ENCODE measurements at places on chromosomes 11 and 22. TPM values are rescaled to one million over a fixed set of nuclear protein-coding genes. Genes with fewer than 3 reads are reported as not detected.
A peak's percentile ranks its signal among the peaks of the same experiment; 100 is the strongest.

SMIM38 gene
- total RNA-seq = 0.36 TPM

SCGB1C1 gene
- not detected for total RNA-seq

DNA sequence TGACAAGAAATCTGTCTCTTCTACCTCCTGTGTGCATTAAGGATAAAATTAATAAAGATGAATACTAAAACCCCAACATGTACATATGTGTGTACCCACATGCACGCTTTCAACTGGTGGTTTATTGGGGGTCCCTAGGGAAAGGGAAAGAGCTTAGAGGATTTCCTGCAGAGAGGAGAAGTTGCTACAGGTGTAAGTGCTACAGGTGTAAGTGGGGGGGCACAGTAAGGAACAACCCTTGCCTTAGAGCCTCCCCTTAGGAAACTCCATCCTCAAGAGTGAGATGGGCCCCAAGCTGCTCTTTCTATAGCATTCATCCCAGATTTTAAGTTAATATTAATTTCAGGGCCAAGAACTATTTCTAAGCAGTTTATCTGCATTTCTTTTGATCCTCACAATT, 11.9 kb upstream of the ABCC8 start:
- H3K27ac ChIP-seq = no peak overlapping the region
- no peak overlapping the region for H3K4me3 ChIP-seq
- no peak for DNase-seq

PGM2L1 gene
- total RNA-seq = 11.5 TPM

DNA sequence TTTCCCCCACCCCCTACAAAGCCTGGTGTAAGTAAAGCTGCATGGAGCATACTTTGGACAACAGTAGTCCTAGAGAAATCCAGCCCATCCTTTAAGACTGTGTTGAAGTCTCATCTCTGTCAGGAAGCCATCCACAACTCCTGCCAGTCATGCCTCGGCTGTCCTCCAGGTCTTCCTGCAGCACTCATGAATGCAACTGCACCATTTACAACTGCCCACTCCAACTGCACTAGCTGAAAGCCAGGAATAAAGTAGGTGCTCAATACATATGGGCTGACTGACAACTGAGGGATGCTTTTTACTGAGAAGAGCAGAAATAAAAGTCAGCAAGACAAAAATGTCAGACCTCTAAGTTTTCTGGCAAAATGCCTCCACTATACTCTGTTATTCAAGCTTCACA, 27.4 kb downstream of the IL18BP start:
- H3K36me3 ChIP-seq = peaks cover 12% of the 10 kb centered on the region
- no peaks in the 10 kb centered on the region for H3K27me3 ChIP-seq
- no peak overlapping the region for H3K4me3 ChIP-seq
- no peak for DNase-seq
- peaks cover 51% of the 10 kb centered on the region for H3K4me1 ChIP-seq

- no peaks in the 10 kb centered on the region for H3K36me3 ChIP-seq
- H3K4me3 ChIP-seq = no peak overlapping the region
- peaks cover 14% of the 10 kb centered on the region for H3K27me3 ChIP-seq
- DNase-seq = no peak
- H3K27ac ChIP-seq = no peak overlapping the region
- H3K4me1 ChIP-seq = peaks cover 11% of the 10 kb centered on the region
These were observed 1495.7 kb downstream of the TBC1D22A start for GRCh38 chr22:48258064-48258701.

DNA sequence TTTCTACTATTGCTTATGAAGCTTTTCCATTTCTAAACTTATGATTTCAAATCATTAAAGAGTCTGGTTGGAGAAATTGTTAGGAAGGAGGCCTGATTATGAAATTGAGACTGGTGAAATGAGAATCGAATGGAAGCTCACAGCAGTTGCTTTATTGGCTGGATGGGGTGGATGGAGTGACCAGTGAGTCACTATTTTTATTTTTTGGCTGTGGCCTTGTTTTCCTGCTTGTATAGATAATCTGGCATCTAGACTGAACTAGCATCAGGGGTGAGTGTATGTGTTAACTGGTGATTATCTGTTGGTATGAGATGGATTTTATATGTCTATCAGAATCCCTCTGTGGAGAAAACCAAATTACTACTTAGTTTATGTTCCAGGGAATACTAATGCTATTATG, 36.2 kb downstream of the UVRAG start:
- H3K4me1 ChIP-seq = peaks cover 26% of the 10 kb centered on the region
- no peak for DNase-seq
- no peak overlapping the region for H3K4me3 ChIP-seq
- peak overlapping the region; percentile 0 for H3K27ac ChIP-seq
- H3K36me3 ChIP-seq = no peaks in the 10 kb centered on the region

- H3K27ac ChIP-seq = peak overlapping the region; percentile 41
- H3K27me3 ChIP-seq = no peaks in the 10 kb centered on the region
- DNase-seq = no peak
These were observed 80.5 kb downstream of the KCNQ1 start for GRCh38 chr11:2525166-2525861.

DNA sequence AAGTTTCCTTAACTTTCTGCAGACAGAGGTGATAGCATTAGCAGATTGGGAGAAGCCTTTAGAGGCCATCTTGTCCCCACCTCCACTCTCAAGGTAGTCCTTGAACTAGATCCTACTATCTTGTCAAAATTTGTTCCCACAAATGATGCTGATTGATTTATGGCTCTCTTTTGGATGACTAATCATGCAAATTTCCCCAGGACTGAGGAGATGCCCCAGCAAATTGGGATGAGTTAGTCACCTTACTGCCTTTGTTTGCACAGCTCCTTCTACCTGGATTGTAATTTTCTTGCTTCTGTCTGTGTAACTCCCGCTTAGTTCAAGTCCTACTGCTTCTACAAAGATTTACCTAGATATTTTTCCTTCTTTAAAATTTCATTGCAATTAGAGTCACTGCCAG, 391.4 kb upstream of the CADM1 start:
- H3K27me3 ChIP-seq = peaks cover 2% of the 10 kb centered on the region
- DNase-seq = no peak
- H3K4me1 ChIP-seq = no peaks in the 10 kb centered on the region
- no peak overlapping the region for H3K27ac ChIP-seq
- H3K4me3 ChIP-seq = no peak overlapping the region

GRCh38 chr11:105780781-105781525, 171.1 kb downstream of the GRIA4 start:
- H3K27ac ChIP-seq = no peak overlapping the region
- H3K36me3 ChIP-seq = no peaks in the 10 kb centered on the region
- DNase-seq = no peak
- H3K27me3 ChIP-seq = no peaks in the 10 kb centered on the region

- no peak for DNase-seq
- no peak overlapping the region for H3K4me3 ChIP-seq
- peaks cover 7% of the 10 kb centered on the region for H3K4me1 ChIP-seq
- H3K36me3 ChIP-seq = peaks cover 4% of the 10 kb centered on the region
These were observed 12.6 kb downstream of the SOX10 start for GRCh38 chr22:37971475-37972434.

- peaks cover 9% of the 10 kb centered on the region for H3K36me3 ChIP-seq
- peaks cover 11% of the 10 kb centered on the region for H3K4me1 ChIP-seq
- no peaks in the 10 kb centered on the region for H3K27me3 ChIP-seq
- no peak for DNase-seq
These were observed 4.5 kb downstream of the KCNQ1OT1 start for GRCh38 chr11:2694995-2695939.

DNA sequence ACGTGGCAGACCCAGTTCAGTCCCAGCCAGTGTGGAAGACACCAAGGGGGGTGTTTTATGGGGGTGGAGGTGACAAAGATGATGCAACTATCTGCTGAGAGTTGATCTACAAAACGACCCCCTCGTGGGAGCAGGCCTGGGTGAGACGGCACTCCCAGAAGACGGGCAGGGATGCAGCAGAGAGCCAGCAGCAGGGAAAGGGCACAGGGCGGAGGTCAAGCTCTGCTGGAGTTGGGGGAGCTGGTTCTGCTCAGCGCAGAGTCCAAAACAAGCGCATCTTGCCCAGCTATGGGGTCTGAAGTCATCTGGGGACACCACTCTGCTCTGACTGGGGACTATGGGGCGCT, 3.9 kb downstream of the GNB1L start:
- DNase-seq = no peak
- H3K4me3 ChIP-seq = no peak overlapping the region
- H3K36me3 ChIP-seq = peaks cover 3% of the 10 kb centered on the region
- H3K27me3 ChIP-seq = no peaks in the 10 kb centered on the region
- no peak overlapping the region for H3K27ac ChIP-seq
- H3K4me1 ChIP-seq = peaks cover 48% of the 10 kb centered on the region

DNA sequence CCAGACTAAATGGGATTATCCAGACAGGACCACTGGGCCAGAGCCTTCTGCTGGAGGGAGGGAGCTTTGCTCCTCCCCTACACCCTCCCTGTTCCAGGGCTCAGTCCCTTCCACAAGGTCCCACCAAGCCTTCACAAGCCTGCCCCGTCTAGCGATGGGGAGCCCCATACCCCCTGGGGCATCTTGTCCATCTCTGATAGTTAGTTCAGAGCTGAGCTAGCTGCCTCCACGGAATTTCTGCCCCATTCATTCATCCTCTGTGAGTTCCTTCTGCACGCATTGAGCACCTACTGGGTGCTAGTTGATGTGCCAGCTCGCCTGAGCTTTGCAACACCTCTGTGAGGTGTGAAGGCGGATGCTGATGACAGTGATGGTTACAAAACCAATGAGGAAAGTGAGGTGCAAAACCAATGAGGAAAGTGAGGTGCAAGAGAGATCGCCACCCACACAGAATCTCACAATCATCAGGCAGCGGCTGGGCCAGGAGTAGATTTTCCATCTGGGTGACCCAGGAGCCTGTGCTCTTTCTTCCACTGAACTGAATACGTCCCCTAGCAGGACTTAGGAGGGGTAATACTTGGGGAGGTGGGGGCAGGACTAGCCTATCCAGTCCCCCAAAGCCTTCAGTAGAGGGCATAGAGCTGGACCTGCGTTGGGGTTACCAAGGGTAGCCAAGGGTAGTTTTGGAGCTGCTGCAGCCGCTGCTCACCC, 21.5 kb upstream of the CBX7 start:
- H3K4me1 ChIP-seq = peaks cover 35% of the 10 kb centered on the region
- no peaks in the 10 kb centered on the region for H3K36me3 ChIP-seq
- peak overlapping the region; percentile 98 for H3K27ac ChIP-seq

DNA sequence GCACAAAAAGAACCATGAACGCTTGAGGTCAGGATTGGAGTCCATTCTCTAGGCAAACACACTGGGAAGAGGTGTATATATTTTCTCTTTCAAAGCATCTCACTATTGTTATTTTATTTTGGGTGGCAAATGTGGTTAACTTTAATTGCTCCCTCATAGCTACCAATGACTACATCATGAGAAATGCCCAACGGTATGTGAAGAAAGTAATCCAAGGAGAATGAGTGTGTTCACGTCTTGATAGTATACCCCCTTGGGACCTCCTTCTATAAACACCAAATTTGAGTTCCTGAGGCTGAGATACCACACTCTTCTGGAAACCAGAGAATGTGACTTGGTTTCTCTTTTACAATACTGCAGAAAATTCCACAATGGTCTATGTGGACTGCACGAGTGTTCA, 15.8 kb downstream of the OR8D1 start:
- no peaks in the 10 kb centered on the region for H3K36me3 ChIP-seq
- no peak for DNase-seq
- H3K27me3 ChIP-seq = no peaks in the 10 kb centered on the region
- no peak overlapping the region for H3K4me3 ChIP-seq
- H3K27ac ChIP-seq = no peak overlapping the region

DNA sequence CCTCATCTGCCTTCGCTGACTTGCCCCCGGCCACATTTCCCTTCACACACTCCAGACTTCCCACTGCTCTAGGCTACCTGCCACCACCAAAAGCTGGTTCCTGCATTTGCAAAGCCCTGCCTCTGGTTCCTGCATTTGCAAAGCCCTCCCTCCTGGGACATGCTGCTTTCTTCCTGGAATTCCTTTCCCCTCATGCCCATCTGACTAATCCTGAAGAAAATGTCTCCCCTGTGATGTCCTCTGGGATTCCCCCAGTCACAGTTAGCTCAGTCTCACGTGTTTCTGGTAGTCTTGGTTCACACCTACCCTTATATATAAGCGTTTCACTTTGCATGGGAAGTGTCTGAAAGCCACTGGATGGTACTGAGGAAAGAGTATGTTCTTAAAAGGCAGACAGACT, 206.9 kb downstream of the DBX1 start:
- DNase-seq = no peak
- H3K36me3 ChIP-seq = no peaks in the 10 kb centered on the region
- H3K4me3 ChIP-seq = no peak overlapping the region
- H3K27ac ChIP-seq = no peak overlapping the region
- peaks cover 28% of the 10 kb centered on the region for H3K27me3 ChIP-seq
- H3K4me1 ChIP-seq = peaks cover 8% of the 10 kb centered on the region

TESMIN gene
- 3.8 TPM for total RNA-seq

- DNase-seq = no peak
- H3K27ac ChIP-seq = no peak overlapping the region
- H3K36me3 ChIP-seq = peaks cover 2% of the 10 kb centered on the region
- no peaks in the 10 kb centered on the region for H3K27me3 ChIP-seq
- no peak overlapping the region for H3K4me3 ChIP-seq
These were observed 8.1 kb downstream of the PC start for GRCh38 chr11:66950112-66950535.

- DNase-seq = no peak
- no peaks in the 10 kb centered on the region for H3K4me1 ChIP-seq
- peaks cover 2% of the 10 kb centered on the region for H3K36me3 ChIP-seq
- H3K4me3 ChIP-seq = no peak overlapping the region
These were observed 1.4 kb downstream of the TRPC6 start for GRCh38 chr11:101582236-101582988.

MTCH2 gene
- total RNA-seq = 22.9 TPM

- no peak for DNase-seq
- H3K27ac ChIP-seq = no peak overlapping the region
- H3K4me3 ChIP-seq = no peak overlapping the region
- no peaks in the 10 kb centered on the region for H3K4me1 ChIP-seq
These were observed 4.7 kb upstream of the HBE1 start for GRCh38 chr11:5274395-5274794.

STT3A gene
- 64.5 TPM for total RNA-seq

GRCh38 chr22:35437049-35437448, 37.1 kb downstream of the MCM5 start:
- H3K36me3 ChIP-seq = no peaks in the 10 kb centered on the region
- H3K27ac ChIP-seq = no peak overlapping the region
- DNase-seq = no peak
- peaks cover 3% of the 10 kb centered on the region for H3K4me1 ChIP-seq

APOL4 gene
- total RNA-seq = not detected

KIRREL3 gene
- total RNA-seq = not detected

BIK gene
- 2.6 TPM for total RNA-seq
